ENCODE measurements at places on chromosomes 3 and 15.

DNA sequence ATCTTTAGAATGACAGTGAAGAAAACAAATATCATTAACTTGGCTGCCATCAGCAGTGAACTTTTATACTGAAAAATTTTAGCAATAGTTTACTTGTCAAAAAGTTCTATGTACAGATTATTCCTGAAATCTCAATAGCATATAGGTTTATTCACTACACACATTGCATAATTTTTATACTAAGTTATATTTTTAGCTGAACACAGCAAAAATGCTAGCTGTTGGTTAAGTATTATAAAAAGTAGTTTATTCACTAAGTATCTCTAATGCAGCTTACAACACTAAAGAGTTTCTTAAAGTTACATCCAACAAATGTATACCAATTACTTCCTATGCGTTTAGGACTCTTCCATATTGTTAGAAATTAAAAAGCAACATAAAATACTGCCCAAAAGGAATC lies 131.9 kb downstream of the SCAPER start:
- DNase-seq, result no peak

- no peak for DNase-seq
These were observed 22.4 kb downstream of the SPSB4 start for GRCh38 chr3:141073580-141073979.

DNA sequence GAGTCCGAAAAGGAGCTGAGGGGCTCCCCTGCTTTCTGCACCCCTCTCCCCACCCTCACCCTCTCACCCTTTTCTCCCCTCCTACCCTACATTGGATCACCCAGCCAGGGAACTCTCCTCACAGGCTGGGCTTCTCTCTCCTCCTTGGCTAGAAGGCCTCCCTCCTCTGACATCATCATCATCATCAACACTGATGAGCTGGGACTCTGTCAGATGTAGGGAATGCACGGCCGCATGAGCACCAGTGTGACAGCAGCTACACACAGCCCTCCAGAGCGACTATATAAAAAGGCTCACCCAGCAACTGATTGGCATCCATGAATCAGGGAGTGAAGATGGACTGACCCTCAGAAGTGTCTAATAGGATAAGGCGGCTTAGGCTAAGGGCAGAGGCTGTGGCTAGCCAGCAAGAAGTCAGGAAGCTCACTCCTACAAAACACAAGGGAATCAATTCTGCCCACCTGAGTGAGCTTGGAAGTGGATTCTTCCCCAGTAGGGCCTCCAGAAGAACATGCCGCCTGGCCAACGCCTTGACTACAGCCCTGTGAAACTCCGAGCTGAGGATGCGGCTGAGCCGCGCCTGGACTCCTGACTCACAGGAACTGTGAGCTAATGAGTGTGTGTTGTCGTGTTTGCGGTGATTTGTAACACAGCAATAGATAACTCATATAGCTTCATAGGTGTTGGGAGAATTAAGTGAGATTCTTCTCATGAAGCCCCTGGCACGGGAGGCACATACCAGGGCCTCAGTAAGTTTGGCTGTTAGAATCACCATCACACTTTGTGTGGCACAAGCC lies 147.6 kb downstream of the FAM43A start:
- DNase-seq, result no peak

- DNase-seq, result no peak
These were observed 30.4 kb downstream of the CCDC13 start for GRCh38 chr3:42742688-42743087.

- DNase-seq, result no peak
These were observed 11.6 kb upstream of the EPB42 start for GRCh38 chr15:43232289-43232874.

DNA sequence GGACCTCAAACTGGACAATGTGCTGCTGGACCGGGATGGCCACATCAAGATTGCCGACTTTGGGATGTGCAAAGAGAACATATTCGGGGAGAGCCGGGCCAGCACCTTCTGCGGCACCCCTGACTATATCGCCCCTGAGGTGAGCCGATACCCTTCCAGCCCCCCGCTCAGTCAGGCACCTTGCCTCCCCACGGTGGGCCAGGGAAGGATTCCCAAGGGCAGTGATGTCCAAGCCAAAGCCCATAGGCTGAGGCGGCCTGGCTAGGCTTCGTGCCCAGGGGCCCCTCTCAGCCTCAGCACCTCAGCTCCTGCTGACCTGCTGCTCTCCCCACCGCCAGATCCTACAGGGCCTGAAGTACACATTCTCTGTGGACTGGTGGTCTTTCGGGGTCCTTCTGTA lies 27.7 kb downstream of the PRKCD start:
- DNase-seq, result no peak

DNA sequence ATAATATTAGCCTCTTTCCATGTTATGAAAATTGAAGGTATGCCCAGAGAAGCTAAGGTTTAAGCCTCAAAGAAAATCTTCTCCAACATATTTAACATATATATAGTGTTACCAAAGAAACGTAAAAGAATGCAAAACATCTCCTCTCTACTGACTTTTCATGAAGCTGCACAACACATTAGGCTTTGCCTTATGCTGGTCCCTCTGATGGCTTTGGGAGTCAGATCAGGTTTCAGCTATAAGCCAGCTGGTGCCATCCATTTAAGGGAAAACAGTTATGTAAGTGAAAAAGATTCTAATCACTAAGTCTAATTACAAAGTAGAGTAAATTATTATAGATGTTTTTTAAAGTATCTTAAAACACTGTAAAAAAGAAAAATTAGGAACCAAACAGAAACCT lies 410.5 kb downstream of the LSAMP start:
- DNase-seq, result no peak

GRCh38 chr3:142224482-142225072 lies 808 bp downstream of the GK5 start:
- no peak for DNase-seq

GRCh38 chr15:49225572-49226281 lies 55.7 kb downstream of the GALK2 start:
- no peak for DNase-seq

- no peak for DNase-seq
These were observed 99.6 kb downstream of the TMCC1 start for GRCh38 chr3:129793942-129794310.

- DNase-seq, result no peak
These were observed 536.8 kb downstream of the CADM2 start for GRCh38 chr3:85495602-85496001.

GRCh38 chr15:70316059-70316600 lies 218.4 kb upstream of the TLE3 start:
- DNase-seq, result no peak

DNA sequence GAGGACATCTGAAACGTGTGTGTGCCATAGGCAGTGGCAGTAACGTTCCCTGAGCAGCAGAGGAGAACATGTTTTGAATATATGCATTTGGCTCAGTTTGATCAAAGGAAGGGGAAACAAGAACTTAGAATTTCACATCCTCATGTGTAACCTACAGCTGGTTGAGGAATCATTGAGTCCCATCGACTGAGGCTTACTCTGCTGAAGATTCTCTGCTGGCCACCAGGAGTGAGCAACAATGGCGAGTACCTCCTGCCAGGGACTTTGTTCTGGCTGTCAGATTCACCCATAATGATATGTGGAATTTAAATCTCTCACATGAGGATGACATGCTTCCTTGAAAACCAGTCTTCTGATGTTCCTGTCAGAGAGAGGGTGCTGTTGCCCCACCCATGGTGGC lies 21.3 kb downstream of the GORASP1 start:
- no peak for DNase-seq

- DNase-seq, result no peak
These were observed 7.1 kb upstream of the PLCB2 start for GRCh38 chr15:40314723-40315276.

DNA sequence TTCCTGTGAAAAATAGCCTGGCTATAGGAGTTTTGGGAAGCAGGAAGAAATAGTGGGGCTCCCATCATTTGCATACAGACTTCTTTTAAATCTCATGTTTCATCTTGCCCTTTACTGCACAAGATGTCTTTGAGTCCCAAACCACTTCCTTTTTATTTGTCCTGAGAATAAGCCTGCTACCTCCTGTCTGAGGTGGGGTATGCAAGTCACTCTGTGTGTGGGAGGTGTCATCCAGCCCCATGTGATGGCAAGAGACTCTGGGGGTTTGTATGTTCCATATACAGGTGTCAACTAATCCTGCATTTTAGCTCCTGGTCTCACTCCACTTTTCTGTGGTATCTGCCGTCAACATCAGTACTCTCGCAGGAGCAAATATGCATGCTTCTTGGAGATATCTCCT lies 102.0 kb downstream of the OTOL1 start:
- no peak for DNase-seq

GRCh38 chr3:170056710-170057454 lies 19.1 kb downstream of the GPR160 start:
- no peak for DNase-seq

Data from left forelimb (tissue), 1 donor.